ENCODE measurements at places on chromosomes 6 and 20. TPM values are rescaled to one million over a fixed set of nuclear protein-coding genes. Genes with fewer than 3 reads are reported as not detected.

DNA sequence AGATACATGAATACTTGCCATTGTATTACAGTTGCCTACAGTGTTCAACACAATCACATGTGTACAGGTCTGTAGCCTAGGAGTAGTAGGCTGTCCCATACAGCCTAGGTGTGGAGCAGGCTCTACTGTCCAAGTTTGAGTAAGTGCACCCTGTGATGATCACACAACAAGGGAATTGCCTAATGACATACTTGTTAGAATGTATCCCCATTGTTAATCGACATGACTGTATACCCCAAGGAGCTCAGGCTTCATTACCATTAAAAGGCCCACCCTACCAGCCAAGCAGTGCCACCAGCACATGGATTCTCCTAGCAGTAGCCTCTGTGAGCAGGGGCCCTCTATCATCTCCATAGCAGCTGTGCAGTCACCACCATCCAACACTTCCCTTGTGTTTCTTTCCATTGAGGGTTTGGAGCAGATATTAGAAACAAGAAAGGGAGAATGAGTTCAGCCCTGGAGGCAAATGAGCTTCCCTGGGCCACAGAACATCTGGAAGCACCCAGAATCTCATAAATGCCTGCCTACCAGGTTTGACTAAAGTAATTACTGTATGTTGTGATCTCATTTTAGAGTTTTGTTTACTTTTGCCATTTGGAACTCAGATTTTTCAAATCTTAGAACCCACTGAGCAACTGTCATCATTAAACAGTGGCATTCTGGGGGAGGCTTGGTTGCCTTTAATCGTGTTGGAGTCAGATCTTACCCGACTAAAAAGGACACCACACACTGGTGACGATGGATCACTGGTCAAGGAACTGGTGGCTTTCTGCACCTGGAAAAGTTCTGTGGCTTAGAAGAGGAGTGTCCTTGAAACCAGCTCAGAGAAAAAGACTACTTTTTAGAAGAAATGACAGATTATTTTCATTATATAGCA is 104.9 kb downstream of the TULP4 start:
- peak; percentile 40 for DNase-seq

- DNase-seq: no peak
These were observed 57.8 kb downstream of the SSR1 start for GRCh38 chr6:7254980-7255835.

GRCh38 chr6:152952045-152952444 is 30.8 kb downstream of the FBXO5 start:
- DNase-seq: peak; percentile 49

DNA sequence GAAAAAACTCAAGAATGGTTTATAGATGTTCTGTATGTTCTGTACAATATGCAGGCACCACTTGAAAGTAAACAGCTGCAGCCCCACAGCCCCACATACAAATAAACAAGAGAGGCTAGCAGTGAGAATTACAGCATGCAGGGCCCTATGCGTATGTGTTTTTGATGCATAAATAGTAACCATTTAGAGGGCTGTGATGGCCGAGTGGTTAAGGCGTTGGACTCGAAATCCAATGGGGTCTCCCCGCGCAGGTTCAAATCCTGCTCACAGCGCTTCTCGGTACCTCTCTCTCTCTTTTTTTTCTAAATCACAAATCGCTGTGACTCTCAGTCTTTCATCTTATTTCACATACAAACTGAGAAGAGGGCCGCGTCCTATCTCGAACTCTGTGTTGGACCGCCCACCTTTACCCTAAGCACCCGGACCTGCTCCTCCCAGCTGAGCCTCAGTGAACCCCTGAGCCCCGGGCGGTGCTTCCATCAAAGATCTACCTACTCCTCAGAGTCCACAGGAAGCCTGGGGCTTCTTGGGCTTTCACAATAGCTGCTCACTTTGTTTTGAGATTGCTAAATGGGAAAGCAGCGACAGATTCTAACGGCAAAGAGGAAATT is 37.7 kb upstream of the PRSS16 start:
- no peak for DNase-seq

DNA sequence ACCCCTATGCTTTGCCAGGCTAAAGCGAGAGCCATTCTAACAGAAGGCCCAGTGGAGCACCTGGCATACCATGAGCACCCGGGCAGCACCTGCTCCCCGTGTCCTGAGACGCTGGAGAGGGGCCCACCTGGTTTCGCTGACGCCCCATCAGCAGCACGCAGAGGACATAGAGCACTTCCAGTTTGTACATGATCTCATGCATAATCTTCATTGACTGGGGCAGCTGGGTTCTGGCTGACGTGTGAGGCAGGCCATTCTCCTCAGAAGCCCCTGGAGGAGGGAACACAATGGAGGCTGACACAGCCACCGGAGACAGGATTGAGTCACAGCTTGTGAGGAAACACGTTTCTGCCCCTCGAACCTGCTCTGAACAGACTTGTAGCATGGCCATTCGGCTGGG is 65.4 kb downstream of the MYH7B start:
- no peak for DNase-seq

CCM2L gene
- not detected for total RNA-seq

PACSIN1 gene
- total RNA-seq: not detected

DDX27 gene
- total RNA-seq: 25.3 TPM

NOX3 gene
- total RNA-seq: not detected
